Suppressor macrophage treated with lipopolysaccharide for 1 hour (primary cell): ENCODE measurements at places on chromosomes 12 and 14.

GRCh38 chr14:30885840-30886740 is 11.7 kb downstream of the COCH start:
- no peak for DNase-seq

- DNase-seq, result no peak
These were observed 204.5 kb downstream of the MON2 start for GRCh38 chr12:62670986-62671720.

DNA sequence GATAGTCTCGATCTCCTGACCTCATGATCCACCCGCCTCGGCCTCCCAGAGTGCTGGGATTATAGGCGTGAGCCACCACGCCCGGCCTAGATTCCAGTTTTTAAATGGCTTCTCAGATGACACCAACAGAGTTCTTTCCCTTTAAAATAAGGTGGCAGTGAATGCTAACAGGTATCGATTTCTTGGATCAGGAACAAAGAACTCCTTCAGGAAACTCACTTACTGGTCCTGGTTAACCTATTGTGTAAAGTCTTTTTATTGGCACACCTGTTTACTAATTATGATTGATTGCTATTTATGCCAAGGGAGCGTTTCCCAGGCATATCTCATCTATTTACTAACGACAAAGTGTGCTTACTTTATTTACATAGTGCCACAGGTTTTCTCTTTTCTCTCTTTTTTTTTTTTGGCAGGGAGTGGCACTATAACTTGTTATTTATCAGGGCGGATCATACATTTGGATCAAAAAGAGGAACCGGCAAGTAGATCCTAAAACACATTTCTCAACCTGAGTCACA is 89.7 kb downstream of the GLT1D1 start:
- DNase-seq, result no peak

DNA sequence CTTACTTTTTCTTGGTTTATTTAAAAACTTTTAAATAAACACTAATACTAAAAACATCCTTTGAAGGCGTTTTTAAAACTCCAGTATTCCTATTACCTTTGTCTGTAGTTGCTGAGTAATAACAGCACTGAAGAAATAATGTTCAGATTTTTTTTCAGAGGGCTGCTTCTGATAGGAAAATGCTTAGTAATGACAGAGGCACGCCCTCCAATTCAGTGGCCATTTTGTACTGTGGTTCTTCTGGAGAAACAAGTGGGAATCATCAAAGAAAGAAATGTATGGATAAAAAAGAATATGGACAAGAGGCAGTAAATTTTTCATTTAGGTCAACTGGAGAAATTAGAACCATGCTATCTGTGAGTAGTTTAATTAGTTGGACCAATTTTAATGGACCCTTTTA is 13.6 kb downstream of the VEZT start:
- DNase-seq, result no peak

DNA sequence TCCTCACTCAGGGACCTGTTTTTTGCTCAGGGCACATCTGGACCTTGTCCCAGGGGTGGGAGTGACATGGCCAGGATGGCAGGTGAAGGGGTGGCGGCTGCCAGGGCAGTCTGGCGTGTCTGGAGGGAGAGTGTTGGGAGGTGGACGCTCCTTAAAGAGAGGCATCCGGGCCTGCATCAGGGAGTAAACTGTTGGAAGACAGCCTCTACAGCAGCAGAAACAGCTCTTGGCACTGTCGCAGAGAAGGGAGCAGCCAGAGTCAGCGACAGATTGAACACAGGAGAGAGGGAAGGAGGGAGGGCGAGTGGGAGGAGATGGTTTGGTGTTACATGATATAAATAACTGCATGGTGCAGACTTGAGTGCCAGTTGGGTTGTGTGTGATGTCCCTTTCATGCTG is 52.8 kb downstream of the IGF1 start:
- no peak for DNase-seq

- DNase-seq, result no peak
These were observed 23.0 kb upstream of the EIF2B2 start for GRCh38 chr14:74979442-74980397.

GRCh38 chr12:11688831-11689230 is 39.4 kb downstream of the ETV6 start:
- no peak for DNase-seq

DNA sequence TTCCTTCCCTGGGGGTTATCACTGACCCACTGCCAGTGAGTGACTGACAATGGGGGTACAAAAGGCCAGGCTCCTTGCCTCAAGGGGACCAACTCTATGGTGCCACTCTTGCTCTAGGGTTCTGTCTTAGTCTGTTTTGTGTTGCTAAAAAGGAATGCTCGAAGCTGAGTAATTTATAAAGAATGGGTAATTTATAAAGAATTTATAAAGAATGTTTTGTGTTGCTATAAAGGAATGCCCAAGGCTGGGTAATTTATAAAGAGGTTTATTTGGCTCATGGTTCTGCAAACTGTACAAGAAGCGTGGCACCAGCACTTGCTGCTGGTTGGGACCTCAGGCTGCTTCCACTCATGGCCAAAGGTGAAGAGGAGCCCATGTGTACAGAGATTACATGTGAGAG is 15.8 kb upstream of the RASSF8 start:
- DNase-seq, result no peak

GRCh38 chr14:70652871-70653270 is 11.2 kb downstream of the TTC9 start:
- no peak for DNase-seq

- no peak for DNase-seq
These were observed 2.3 kb downstream of the LAG3 start for GRCh38 chr12:6774499-6775062.

DNA sequence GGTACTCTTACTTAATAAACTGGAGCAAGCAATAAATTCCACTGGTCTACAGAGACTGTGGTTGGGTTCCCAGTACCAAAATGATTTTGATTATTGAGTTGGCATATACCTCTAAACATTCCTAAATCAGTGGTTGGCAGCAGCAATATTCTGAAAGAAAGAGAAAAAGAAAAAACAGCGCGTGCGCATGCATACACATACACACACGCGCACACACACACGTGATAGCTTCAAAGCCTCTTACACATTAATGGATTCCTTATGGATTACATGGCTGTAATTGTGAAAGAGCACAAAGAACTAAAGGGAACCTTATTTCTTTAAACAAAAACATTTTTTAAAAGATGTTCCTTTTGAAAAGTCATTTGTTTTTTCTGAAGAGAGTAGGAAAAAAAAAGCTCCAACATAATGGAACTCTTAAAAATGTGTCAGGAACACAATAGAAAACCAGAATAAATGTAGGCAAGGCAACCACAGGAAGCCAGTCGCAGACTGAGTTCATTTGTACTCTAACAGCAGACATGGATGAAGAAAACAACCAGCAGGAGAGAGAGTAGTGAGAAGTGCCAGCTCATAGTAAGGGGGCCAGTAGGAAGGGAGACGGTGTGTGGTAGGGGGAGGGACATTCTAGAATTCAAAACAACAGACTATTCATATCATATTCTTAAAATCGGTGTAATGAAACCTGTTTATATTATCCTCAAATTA is 80.0 kb downstream of the DRAM1 start:
- no peak for DNase-seq

DNA sequence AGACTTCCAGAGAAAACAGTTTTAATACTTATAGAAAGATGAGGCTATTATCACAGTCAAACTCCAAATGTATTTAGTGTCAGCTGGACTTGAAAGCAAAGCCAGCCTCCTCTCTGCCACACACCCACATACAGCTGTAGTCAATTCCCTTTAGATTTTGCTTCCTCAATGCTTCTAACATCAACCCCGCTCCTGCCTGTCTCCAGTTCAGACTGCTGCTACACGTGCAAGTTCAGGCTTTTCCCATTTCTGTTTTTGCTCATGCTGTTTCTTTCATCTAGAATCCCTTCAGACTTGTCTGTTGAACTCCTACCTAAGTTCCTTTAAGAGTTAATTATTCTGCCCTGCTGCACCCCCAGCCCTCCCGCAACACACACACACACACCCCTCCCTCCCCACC is 380.0 kb downstream of the KCNH5 start:
- DNase-seq, result no peak
